ENCODE measurements at places on chromosomes 2 and 18. TPM values are rescaled to one million over a fixed set of nuclear protein-coding genes. Genes with fewer than 3 reads are reported as not detected.

DNA sequence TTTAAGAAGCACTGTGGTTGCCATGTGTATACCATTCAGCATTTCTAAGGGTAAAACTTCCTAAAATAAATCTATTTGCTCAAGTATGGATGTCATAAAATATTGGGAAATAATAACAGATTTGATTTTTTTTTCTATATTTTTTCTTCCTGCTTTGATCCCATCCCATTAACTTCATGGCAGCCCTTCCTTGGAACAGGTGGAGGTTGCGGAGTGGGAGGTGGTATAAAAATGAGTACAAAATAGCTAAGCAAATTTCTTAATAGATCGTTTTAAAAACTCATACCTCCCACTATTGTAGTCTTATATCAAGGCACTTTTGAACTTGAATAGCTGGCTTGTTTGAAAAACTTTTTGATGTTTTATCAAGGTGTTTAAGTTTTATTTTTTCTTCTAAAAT is 152.1 kb upstream of the KYNU start:
- DNase-seq, result no peak
- no peaks in the 10 kb centered on the region for H3K27me3 ChIP-seq
- no peaks in the 10 kb centered on the region for H3K4me1 ChIP-seq
- no peak overlapping the region for H3K27ac ChIP-seq

GRCh38 chr2:23505218-23505983 is 120.4 kb downstream of the KLHL29 start:
- no peak overlapping the region for H3K27ac ChIP-seq
- DNase-seq, result no peak
- H3K4me1 ChIP-seq, result peaks cover 39% of the 10 kb centered on the region
- no peaks in the 10 kb centered on the region for H3K36me3 ChIP-seq
- H3K27me3 ChIP-seq, result no peaks in the 10 kb centered on the region

DNA sequence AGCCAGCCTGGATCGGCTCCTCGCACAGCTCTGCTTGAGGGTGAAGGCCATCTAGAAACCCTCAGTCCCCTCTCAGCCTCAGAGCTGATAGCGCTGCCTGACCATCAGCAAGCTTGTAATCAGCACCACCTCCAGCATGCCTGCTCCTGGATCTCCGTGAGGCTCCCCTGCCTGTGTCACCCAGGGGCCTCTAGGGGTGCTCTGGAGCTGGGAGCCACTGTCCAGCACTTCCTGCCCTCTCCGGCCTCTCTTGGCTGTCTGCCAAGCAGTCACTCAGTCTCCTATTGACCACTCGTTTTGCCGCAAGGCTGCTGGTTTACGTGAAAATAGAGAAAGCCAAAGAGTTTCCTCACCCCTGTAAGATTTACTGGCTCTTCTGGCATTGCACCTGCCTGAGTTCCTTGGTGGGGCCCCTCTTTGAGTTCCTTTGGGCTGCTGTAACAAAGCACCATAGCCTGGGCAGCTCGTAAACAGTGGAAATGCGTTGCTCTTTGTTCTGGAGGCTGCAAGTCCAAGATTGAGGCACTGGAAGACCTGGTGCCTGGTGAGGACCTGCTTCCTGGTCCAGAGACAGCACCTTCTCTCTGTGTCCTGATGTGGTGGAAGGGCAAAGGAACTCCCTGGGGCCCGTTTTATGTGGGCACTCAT is 17.9 kb downstream of the CAPN10 start:
- H3K27me3 ChIP-seq, result no peaks in the 10 kb centered on the region
- no peak overlapping the region for H3K27ac ChIP-seq
- peak; percentile 52 for DNase-seq
- no peak overlapping the region for H3K4me3 ChIP-seq
- H3K36me3 ChIP-seq, result peaks cover 3% of the 10 kb centered on the region

RUFY4 gene
- total RNA-seq, result 0.15 TPM

HK2 gene
- 13.6 TPM for total RNA-seq

CRYGC gene
- total RNA-seq, result not detected

- no peak overlapping the region for H3K27ac ChIP-seq
- no peak for DNase-seq
- no peaks in the 10 kb centered on the region for H3K4me1 ChIP-seq
- no peaks in the 10 kb centered on the region for H3K36me3 ChIP-seq
These were observed 291.6 kb upstream of the HDAC4 start for GRCh38 chr2:239692362-239692851.

DNA sequence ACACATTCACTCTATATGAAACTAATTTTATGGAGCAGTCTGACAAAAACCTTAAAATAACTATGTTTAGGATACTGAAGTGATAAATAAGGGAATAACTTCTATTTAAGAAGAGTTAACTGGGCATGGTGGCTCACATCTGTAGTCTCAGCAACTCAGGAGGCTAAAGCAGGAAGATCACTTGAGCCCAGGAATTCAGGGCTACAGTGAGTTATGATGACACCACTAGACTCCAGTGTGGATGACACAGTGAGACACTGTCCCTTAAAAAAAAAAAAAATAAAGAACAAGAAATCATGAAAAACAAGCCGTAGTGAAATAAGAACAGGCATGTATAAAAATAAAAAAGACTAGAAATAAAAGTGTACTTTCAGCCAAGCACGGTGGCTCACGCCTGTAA is 82.0 kb downstream of the THADA start:
- H3K36me3 ChIP-seq, result no peaks in the 10 kb centered on the region
- H3K4me1 ChIP-seq, result no peaks in the 10 kb centered on the region
- no peak overlapping the region for H3K27ac ChIP-seq
- no peak for DNase-seq
- no peak overlapping the region for H3K4me3 ChIP-seq
- H3K27me3 ChIP-seq, result no peaks in the 10 kb centered on the region

IL37 gene
- total RNA-seq, result not detected

DNA sequence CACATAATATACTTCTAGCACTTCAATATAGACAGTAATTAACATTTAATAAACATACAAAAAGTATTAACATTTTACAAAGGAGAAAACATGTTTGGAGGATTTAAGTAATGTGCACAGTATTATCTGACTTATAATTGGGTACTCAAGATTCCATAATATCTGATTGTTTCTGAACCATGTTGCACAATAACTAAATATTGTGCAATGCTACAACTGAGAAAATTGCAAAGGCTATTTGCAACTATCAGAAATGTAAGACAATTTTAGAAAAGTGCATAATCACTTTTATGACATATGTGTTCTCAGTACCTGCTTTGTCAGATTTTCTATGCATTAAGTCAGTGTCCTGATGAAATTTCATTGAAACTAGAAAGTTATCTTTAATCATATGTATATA is 934.6 kb downstream of the SOCS6 start:
- no peaks in the 10 kb centered on the region for H3K36me3 ChIP-seq
- DNase-seq, result peak; percentile 37
- no peaks in the 10 kb centered on the region for H3K4me1 ChIP-seq
- no peak overlapping the region for H3K27ac ChIP-seq
- no peaks in the 10 kb centered on the region for H3K27me3 ChIP-seq
- no peak overlapping the region for H3K4me3 ChIP-seq

DNA sequence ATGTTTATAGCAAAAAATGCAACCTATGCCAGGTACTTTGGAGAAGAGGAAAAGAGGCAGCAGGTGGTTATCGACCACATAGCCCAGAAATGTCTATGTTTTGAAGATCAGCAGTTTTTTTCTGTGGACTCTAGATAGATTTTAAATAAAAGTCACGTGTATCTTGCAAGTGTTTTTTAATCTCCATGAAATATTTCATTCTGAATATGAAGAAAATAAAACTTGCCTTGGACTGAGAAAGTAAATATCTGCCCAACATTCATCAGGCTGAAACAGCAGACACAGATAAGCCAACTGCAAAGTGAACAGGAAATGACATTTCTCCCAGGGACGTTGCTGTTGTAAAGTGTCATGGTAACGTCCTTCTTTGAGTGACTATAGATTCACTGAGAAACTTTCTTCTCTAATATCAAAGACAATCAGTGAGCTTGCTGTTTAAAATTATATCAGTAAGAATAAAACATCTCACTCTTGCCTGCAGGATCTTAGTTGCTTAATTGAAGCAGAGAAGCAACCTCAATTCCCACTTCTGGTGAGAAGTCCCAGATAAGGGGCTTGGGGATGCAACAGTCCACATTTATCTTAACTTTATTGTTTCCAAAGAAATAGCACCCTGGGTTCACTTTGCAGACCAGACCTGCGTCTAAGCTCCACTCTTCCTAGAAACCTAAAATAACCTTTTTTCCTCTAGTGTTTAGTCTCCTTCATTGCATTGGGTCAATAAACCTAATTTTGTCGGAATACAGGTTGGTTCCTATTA is 6.3 kb downstream of the MYOM1 start:
- no peaks in the 10 kb centered on the region for H3K36me3 ChIP-seq
- no peaks in the 10 kb centered on the region for H3K27me3 ChIP-seq
- no peak overlapping the region for H3K27ac ChIP-seq
- H3K4me3 ChIP-seq, result no peak overlapping the region

HOXD9 gene
- 0.65 TPM for total RNA-seq

GRCh38 chr2:54945391-54946219 is 104.6 kb downstream of the RTN4 start:
- H3K27me3 ChIP-seq, result no peaks in the 10 kb centered on the region
- H3K4me3 ChIP-seq, result no peak overlapping the region
- H3K36me3 ChIP-seq, result no peaks in the 10 kb centered on the region
- no peaks in the 10 kb centered on the region for H3K4me1 ChIP-seq
- peak; percentile 55 for DNase-seq

DNA sequence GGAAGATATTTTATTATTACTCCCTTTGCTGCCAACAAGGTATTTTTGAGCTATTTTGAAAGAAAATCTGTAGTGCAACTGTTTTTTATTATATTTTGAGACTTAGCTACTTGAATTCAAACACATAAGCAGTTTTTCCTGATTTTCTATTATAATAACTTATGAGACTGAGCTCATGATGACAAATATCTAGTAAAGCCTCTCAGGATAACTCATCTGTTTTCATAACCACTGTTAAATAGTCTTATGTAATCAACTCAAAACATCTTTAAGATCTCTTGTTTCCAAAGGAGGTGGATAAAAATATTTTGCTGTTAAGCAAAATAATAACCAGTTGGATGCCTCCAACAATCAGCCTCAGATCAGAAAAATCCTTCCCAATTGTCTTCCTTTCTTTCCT is 21.9 kb upstream of the PPP1CB start:
- H3K4me1 ChIP-seq, result no peaks in the 10 kb centered on the region
- H3K4me3 ChIP-seq, result no peak overlapping the region
- H3K27ac ChIP-seq, result no peak overlapping the region
- DNase-seq, result no peak
- H3K27me3 ChIP-seq, result no peaks in the 10 kb centered on the region

DNA sequence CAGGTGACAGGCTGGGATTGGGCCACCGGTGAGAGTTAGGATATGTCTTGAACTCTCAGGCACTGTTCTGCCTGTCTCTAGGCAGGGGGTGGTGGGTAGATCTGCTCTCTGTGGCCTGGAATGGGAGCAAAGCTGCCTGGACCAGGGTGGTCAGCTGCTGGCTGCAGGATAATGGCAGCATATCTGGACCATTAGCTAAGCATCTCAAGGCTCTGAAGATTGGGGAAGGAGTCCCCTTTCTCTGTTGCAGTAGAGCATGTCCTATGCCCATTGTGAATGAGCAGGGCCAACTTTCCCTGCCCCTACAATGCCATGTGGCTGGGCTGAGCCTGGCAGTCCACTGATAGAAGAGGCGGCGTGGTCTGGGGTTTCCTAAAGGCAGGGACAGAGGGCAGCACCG is 34.6 kb downstream of the LOXHD1 start:
- no peaks in the 10 kb centered on the region for H3K27me3 ChIP-seq
- peaks cover 7% of the 10 kb centered on the region for H3K4me1 ChIP-seq

- no peaks in the 10 kb centered on the region for H3K27me3 ChIP-seq
- no peak overlapping the region for H3K4me3 ChIP-seq
- H3K36me3 ChIP-seq, result no peaks in the 10 kb centered on the region
- no peak overlapping the region for H3K27ac ChIP-seq
- no peak for DNase-seq
- H3K4me1 ChIP-seq, result peaks cover 9% of the 10 kb centered on the region
These were observed 108.1 kb upstream of the CELF4 start for GRCh38 chr18:37673671-37674070.

IKZF2 gene
- 51.4 TPM for total RNA-seq

DNA sequence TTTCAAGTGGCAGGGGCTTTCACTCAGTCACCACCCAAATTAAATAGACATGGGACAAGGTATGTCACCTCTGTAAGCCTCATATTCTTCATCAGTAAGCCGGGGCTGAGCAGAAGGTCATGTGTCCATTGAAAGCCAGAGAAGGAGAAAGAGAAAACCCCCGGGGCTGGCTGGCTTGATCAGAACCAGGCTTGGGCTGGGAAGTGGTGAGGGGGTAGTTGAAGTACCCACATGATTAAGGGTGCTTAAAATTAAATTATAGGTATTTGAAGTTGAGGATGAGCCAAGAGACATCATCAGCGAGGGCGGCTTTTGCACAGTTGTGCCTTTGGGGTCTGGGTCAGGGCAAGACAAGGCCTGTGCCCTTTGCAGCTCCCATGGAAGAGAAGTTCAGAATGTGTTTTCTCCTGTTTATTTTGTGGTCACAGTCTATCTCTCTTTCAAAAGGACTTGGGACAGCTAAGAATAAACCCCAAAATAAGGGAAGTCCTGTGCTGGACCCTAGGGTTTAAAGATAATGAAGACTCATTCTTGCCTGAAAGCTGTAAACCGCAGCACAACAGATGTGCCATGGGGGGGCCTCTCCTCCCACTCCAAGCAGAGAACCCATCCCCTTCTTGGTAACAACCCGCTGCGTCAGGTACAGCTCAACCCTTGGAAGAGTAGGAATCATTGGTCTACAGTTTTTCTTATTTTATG is 10.7 kb downstream of the DBI start:
- H3K27ac ChIP-seq, result no peak overlapping the region
- H3K4me3 ChIP-seq, result no peak overlapping the region
- H3K27me3 ChIP-seq, result no peaks in the 10 kb centered on the region
- peaks cover 13% of the 10 kb centered on the region for H3K36me3 ChIP-seq
- DNase-seq, result no peak

- H3K27ac ChIP-seq, result no peak overlapping the region
- H3K4me3 ChIP-seq, result no peak overlapping the region
- H3K36me3 ChIP-seq, result no peaks in the 10 kb centered on the region
- peaks cover 6% of the 10 kb centered on the region for H3K4me1 ChIP-seq
- no peaks in the 10 kb centered on the region for H3K27me3 ChIP-seq
- no peak for DNase-seq
These were observed 40.3 kb upstream of the HNRNPA3 start for GRCh38 chr2:177172034-177172880.

- no peak overlapping the region for H3K4me3 ChIP-seq
- no peak overlapping the region for H3K27ac ChIP-seq
- no peak for DNase-seq
- H3K27me3 ChIP-seq, result no peaks in the 10 kb centered on the region
- H3K36me3 ChIP-seq, result no peaks in the 10 kb centered on the region
These were observed 167.6 kb downstream of the NDUFA10 start for GRCh38 chr2:239857591-239857990.

All from lung (tissue), 17 donors.